ENCODE measurements at places on chromosomes 2 and 18.
A peak's percentile ranks its signal among the peaks of the same experiment; 100 is the strongest.

DNA sequence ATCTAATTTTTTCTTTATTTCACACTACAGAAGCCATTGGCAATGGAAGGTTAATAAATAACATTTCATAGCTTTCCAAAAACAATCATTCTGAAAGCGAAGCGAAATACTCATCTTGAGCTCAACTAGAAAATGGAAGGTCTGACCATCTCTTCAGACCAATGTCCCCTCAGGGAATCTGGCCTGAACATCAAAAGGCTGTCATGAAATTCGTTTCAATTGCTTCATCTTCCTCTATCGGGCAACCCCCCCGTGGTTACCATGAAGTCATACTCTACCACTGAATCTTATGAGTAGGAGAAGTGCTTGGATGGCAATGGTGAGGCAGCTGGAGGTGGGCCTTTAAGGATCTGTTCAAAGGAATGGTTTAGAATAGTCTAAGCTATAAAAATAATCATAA lies 22.9 kb upstream of the CYTIP start:
- no peak for DNase-seq

DNA sequence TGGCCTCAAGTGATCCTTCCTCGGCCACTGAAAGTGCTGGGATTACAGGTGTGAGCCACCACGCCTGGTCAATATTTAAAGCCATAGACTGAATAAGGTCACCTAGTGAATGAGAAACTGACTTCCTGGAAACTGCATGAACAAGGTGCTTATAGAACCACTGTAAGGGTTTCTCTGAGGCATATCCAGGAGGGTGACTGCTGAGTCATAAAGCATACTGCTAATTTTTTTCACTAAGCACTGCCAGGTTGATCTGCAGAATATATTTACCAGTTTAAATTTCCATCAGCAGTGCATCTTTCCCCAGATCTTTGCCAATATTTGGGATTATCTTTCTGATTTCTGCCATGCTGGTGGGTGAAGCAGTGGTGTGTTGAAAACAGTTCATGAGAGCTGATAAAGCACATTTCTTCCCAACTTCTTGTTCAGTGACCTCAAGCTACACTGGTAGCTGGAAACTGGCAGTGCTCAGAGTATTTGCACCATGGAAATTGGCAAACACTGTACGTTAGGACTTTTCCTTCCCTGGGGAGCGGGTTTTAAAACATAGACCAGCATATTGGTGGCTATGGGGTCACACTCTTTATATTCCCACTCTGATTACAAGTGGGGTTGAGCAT lies 4.2 kb upstream of the CLIP4 start:
- no peak for DNase-seq

GRCh38 chr2:29806461-29806860 lies 114.9 kb downstream of the ALK start:
- DNase-seq: no peak

GRCh38 chr2:176763851-176764404 lies 448.7 kb upstream of the HNRNPA3 start:
- no peak for DNase-seq

GRCh38 chr2:159396799-159397198 lies 110.3 kb upstream of the WDSUB1 start:
- DNase-seq: no peak

DNA sequence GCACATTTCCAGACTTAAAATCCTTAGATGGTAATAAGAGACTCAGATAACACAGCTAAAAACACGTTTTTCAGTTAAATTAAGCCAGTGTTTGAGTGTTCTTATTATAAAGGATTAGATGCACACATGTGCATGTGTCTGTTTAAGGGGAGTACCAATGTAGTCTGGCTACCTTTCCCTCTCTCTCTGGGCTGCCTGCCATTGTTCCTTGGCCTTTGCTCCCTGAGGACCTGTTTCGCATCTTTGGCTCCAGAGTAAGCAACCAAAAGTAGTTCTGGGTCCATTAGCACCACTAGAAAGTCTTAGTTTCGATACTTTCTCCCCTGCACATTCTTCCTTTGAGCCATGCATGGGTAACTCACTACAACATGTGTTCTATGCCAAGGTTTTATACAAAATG lies 228.3 kb downstream of the TPGS2 start:
- DNase-seq: no peak

DNA sequence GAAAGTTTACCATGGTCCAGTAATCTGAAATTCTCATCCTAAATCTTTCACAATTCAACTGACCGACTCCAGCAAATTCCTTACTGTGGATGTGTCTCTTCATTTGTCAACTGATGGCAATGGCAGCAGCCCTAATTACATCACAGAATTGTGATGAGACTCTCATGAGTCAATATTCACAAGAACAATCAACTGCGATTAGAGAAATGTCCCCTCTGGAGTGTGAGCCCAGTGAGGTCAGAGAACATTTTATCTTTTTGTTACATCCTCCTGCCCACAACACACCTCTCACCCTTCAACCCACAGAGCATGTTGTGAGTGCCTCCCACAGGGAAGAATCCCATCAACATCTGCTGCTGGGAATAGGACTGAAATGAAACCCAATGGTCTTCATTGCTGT lies 73.6 kb downstream of the CD226 start:
- DNase-seq: no peak

GRCh38 chr2:41886145-41886664 lies 161.6 kb upstream of the PKDCC start:
- no peak for DNase-seq

DNA sequence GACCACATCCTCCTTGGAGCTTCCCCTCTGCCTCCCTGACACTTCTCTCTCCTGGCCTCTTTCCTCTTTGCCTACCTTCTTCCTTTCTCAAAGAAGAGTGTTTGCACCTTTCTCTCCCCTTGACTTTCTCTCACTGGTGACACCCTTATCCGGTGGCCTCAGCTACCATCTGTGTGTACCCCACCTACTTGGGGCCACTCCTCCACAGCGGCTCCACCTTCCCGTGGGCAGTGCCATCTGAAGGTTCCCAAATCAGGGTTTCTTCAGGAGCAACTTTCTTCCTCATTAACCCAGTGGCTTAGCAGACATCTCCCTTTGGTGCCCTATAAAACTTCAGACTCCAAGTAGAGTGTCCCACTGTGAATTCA lies 5.3 kb upstream of the NCL start:
- no peak for DNase-seq

- DNase-seq: no peak
Measured at GRCh38 chr2:239464166-239465016, 63.6 kb upstream of the HDAC4 start.

DNA sequence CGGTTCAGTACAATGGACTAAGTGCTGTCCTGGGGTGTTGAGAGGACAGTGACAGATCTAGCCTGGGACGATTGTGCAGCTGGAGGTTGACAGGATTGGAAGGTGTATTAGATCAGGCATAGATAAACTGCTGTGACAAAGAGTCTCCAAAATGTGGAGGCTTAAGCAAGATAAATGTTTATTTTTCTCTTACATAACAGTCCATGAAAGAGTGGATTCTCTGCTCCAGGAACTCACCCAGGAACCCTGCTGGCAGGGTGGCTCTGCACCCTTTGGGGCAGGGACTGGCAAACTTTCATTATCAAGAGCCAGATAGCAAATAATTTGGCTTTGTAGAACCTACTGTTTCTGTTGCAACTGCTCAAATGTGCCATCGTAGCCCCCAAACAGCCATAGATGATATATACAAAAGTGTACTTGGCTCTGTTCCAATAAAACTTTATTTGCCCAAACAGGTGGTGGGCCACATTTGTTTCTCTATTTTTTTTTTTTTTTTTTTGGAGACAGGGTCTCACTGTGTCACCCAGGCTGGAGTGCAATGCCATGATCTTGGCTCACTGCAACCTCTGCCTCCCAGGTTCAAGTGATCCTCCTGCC lies 9.7 kb downstream of the HRH4 start:
- no peak for DNase-seq

GRCh38 chr18:62105376-62105775 lies 81.5 kb downstream of the PIGN start:
- DNase-seq: no peak

GRCh38 chr2:219689676-219690628 lies 62.5 kb downstream of the SLC4A3 start:
- DNase-seq: peak; percentile 11

DNA sequence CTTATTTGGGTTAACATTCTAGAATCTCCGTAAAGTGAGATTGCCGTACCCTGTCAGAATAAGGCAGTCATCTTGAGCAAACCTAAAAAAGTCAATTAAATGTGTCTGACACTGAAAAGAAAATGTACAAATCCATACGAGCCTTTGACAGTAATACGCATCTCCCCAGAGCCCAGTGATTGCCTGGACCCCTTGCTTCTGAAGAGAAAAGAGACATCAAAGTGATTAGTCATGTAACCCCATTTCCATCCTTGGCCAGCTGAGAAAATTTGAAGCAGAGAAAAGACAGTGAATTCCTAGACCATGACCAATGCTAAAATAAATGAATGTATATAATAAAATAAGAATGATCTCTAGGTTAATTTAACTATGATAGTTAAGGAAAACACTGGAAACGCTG lies 1499.4 kb downstream of the SUCLG1 start:
- no peak for DNase-seq

- no peak for DNase-seq
Measured at GRCh38 chr18:74430806-74431571, 26.1 kb downstream of the DIPK1C start.

DNA sequence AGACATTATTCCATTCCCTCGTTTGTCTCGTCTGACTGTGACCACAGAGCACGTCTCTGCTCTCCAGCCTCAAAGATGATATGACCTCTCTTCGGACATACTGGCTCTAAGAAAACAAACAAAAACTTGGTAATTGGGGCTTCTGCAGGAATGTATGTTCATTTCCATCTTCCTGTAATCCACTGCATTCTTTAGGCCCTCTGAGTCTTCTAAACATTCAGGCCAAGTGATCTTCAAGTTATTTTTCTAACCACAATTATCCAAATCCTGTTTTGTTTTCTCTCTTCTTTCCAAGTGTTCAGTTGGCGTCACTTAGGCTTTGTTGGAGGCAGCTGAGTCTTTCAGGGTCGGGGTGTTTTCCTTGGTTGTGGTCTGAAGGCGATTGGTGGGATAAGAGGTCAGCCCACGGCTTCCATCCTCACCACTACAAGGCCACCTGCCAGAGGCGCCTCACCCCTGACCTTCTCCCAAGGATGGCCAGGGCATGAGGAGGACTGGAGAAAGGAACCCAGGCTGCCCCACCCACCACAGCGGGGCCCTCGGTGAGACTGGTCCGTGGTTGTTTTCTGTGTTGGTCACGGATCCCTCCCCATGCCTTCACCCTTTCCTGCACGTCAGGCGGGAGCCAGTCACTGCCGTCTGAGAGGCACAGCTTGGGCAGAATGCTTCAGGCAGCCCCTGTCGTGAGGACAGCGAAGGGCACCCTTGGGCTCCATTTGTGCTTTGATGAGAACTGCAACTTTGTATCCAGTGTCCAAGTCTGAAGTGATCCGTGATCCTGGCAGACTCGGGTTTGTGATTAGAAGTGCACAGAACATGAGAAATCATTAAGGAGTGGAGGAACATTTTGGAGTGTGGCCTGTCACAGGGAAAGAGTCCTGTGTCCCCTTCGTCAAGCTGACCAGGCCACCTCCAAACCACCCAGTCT lies 88.6 kb upstream of the FHL2 start:
- no peak for DNase-seq

DNA sequence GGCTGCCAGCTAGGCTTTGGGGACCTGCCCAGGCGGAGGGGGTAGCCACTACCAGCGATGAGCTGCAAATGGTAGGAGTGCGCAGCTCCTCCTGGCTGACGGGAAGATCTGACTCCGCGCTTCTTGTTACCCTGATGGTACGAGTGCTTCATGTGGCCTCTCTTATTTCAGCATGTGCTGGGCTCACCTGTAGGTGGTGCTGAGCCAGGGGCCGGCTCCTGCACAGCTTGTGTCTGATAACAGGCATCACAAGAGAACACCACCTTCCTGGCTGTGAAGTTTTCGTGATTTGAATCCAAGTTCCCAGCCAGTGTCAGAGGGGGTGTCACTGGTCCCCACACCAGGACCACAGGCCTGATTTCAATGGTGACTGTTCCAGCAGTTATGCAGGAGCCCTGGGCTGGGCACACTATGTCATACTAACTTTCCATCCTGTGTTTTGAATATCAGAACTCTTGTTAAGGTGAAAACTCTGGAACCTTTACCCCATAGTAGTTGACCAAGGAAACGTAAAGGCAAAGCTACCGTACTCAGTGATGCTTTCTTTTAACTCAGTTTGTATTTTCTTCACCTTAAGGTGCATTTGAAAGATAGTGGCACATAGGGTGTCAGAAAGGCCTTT lies 28.0 kb downstream of the APCDD1 start:
- no peak for DNase-seq

DNA sequence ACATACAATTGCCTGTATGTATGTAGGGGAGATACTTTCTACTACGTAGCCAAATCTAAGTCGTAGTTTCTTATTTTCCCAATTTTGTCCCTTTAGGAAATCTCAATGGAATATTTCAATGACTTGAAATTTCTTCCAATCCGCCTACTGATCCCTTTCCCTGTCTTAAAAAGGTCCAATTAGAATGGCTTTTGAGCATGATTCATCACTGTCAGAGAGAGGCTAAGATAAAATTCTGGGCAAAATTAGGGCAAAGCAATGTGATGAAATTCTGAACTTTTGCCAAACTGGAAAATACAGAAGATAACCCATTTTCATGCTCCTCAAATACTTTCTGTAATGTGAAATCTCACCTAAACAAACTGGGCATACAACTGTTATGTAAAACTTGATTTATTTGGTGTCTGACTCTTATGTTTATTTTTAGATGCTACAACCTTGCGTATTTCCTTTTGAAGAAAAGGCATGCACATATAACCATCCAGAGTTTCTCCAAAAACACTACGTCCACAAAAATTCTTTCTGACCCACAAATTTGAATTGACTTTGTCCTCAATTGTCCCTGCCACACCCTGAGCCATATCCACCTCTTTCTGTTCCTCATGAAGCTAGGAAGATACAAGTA lies 147.1 kb downstream of the IKZF2 start:
- no peak for DNase-seq

- DNase-seq: no peak
Measured at GRCh38 chr2:5352286-5352685, 339.9 kb upstream of the SOX11 start.

- DNase-seq: no peak
Measured at GRCh38 chr2:187922846-187923245, 368.6 kb upstream of the TFPI start.

GRCh38 chr2:45192991-45193390 lies 183.7 kb upstream of the SIX2 start:
- DNase-seq: no peak

DNA sequence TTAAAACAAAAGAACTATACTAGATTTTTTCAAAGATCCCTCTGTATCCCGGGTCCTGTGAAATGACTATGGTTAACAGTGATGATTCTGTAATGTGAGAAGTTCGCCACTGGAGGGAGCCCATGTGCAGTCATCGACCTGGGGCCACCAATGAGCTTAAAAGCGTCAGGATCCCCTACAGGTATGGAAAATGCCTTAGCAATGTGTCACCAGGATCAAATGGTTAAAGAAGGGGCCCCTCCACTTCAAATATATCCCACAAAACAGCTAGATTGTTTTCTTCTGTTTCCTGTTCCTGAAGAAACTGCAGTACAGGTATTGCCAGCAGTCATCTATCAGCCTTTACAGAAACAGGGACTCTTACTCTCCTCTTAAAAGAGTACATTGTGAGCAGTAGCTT lies 15.3 kb downstream of the CHRNA1 start:
- DNase-seq: peak; percentile 55
